Activated T-helper 1 cell treated with anti-CD3 and anti-CD28 coated beads, Interleukin-12 subunit alpha, Interleukin-12 subunit beta, Interleukin-2, Interleukin-4 antibody, amounts not matched to agents 30 ng/mL and 10 ng/mL and 1 ng/mL, durations not matched to agents 14 hours and 24 hours and 36 hours (primary cell): ENCODE measurements at places on chromosomes 16 and 17.
A peak's percentile ranks its signal among the peaks of the same experiment; 100 is the strongest.

DNA sequence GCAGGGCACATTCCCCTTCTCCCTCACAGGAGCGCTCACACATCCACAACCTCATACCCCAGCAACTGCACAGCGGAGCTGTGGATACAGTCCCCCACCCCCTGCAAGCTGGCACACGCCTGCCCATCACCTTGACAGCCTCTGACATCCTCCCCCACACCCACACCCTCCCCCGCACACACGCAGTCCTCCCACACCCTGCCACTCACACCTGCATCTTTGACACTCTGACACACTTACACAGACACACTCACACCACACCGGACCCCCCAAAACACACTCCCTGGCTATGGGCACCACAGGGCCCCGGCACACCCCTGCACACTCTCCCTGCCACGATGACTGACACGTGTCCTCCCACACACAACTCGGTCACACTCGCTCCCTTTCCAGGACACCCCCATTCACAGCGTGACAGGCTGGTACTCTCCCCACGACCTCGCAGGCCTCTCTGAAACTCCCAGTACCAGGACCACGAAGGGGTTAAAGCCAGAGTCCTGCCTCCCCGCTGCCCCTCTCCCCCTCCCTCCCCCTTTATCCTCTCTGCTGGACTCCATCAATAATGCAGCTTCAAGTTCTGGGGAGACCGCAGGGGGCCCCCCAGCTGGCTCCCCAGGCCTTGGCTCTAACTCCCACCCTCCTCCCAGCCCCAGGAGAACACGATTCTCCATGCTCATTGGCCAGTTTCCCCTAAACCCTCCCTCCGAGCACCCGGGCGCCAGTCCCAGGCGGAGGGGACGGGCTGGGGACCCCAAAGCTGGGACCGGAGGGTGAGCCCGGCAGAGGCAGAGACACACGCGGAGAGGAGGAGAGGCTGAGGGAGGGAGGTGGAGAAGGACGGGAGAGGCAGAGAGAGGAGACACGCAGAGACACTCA, at the start of gene PPP1R1B:
Gene PPP1R1B (plus strand): TSS at position 782 of the 876 bp plus-strand sequence. CDS start 441 bp downstream, outside the sequence.
- no peak for DNase-seq

GRCh38 chr16:83176802-83177201, 550.0 kb downstream of the CDH13 start:
- no peak for DNase-seq

DNA sequence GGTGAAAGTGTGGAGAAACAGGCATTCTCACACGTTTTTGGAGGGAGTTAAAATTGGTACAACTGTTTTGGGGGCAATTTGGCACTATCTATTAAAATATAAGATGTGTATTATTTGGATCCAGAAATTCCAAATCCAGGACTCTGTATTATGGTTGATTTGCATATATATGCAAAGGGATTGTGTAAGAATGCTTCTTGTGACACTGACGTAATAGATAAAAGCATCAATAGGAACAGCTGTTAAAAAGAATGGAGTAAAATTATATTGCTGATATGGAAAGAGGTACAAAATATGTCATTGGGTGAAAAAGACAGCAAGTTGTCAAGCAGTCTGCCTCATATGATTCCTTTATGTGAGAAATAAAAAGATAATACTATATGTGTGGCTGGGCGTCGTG, 17.3 kb downstream of the FA2H start:
- DNase-seq, result no peak

DNA sequence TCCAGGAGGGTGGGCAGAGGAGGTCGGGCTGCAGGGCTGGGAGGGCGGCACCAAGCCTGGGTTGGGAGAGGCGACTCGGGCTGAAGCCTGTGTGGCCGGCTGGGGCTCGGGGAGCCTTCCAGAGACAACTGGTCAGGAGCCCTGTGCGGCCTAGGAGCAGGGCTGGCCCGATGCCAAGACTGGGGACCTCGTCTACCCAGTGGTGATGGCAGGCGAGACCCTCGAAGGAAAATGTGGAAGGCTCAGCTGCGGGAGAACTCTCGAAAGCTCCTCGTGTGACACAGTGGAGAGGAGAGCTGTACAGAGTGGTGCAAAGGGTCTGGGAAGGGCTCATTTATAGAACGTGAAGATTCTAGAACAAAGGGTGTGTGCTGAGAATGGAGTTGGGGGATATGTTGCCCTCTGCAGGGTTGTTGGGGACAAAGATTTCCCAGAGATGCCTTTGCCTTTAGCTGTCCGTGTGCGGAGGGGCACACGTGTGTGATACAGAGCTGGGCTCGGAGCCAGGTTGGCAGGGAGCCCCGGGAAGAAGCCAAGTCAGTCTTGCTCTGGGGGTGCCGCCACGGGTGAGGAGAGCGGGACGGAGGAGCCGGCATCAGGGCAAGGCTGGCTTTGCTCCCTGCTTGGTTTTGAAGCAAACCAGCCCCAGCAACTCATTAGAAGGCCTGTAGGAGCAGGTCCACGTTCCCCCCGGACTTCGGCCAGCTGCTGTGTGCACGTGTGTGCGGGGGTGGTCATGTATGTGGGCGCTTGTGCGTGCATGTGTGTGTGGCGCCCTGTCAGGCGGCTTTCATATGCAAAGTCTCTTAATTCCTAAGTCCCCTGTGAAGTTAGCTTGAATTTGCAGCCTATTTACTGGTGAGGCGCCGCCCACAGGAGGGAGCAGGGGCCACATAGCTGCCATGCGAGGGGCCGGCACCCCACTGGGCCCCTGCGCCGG, 132.4 kb upstream of the CHMP6 start:
- no peak for DNase-seq

DNA sequence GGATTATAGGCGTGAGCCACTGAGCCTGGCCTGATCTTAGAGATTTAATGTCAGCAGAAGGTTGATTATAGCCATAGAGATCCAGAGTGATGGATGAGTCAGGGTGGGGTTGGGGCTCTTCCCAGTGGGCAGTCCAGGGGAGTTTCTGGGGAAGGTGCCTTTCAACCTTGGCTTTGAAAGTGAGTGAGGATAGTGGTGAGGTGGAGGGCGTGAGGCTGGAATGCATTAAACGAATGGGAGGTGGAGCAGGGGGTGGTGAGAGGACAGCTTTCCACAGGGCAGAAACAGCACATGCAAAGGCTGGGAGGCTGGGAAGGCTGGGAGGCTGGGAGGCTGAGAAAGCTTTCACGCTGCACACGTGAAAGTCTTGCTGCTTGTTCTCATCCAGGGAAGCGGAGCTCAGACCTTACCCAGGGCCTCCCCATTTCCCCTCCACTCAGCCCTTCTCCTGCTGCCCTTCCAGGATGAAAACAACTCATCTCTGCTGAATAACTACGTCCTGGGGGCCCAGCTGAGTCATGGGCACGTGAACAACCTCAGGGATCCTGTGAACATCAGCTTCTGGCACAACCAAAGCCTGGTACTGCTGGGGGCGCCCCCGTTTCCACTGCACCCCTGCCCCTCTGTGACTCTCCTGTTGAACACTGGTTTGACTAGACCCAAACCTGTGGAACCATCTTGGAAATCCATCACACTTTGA, 22.3 kb downstream of the ADGRG5 start:
- DNase-seq, result no peak

GRCh38 chr17:20046629-20047028, 37.5 kb downstream of the SPECC1 start:
- no peak for DNase-seq

GRCh38 chr17:74187761-74188160, 15.7 kb upstream of the RPL38 start:
- DNase-seq, result no peak

- DNase-seq, result no peak
These were observed 1.1 kb upstream of the HNF1B start for GRCh38 chr17:37745801-37746426.

DNA sequence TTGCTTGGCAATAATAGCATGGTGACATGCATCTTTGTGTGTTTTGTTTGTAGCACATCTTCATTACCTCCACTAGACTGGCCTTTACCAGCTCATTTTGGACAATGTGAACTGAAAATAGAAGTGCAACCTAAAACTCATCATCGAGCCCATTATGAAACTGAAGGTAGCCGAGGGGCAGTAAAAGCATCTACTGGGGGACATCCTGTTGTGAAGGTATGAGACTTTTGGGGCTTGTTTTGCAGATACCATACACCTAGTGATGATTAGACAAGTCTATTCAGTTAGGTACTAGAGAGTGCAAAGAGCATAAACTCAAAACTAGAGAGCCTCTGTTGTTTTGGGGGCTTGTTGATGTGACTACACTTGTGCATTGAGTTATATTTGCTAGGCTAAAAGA, 41.2 kb downstream of the NFATC3 start:
- DNase-seq, result no peak

- no peak for DNase-seq
These were observed 150.4 kb downstream of the SPECC1 start for GRCh38 chr17:20159406-20160069.

DNA sequence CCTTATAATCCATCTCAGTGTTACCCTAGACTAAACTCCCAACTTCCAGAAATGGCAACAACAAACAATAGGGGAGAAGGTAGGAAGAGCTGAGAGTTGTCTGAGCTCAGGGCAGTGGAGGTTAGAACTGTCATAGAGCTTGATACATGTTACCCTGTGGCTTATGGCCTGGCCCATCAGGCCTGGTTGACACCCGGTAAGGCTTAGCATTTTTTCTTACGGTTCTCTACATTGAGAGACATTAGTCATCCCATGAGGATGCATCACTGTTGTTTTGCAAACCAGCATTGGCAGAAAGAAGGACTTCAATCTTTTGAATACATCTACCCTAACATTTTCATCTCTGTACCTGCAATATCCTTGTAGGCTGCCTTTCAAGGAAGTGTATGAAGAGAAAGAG, 226.6 kb downstream of the PHKB start:
- no peak for DNase-seq

GRCh38 chr16:68388124-68388523, 60.2 kb downstream of the SMPD3 start:
- no peak for DNase-seq

DNA sequence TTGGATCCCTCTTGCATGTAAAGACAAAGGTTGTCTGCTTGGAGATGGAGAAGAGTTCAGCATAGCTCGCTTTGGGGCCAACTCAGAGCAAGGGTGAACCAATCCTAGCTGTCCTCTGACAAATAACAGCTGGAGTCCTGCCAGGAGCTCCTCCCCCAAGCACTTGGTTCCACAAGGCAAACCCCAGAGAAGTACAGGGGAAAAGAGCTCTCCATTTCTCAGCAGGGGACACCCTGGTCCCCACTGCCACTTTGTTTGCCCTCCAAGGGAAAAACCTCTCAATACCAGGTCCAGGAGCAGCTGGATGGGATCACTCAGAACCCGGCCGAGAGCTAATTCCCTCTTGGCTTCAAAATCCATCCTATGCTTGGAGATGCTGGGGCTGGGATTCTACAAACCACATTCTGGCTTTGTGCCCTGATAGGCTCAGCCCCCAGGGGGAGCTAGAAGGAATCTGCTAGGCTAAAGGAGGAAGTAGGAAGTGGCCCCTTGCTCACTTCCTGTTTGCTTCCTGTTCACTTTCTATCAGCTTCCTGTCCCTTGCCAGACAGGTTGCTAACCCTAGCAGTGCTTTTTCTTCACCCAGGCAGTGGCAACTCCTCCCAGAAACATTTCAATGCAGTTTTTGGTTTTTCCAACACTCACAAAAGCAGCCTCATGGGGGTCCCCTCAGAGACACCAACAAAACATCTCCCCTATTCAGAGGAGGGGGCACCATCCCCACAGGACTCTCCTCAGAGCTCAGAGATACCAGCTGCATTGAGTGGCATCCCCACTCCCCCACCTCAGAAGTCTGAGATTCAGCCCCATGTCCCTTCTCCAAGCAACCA, 30.7 kb downstream of the CDRT4 start:
- no peak for DNase-seq

DNA sequence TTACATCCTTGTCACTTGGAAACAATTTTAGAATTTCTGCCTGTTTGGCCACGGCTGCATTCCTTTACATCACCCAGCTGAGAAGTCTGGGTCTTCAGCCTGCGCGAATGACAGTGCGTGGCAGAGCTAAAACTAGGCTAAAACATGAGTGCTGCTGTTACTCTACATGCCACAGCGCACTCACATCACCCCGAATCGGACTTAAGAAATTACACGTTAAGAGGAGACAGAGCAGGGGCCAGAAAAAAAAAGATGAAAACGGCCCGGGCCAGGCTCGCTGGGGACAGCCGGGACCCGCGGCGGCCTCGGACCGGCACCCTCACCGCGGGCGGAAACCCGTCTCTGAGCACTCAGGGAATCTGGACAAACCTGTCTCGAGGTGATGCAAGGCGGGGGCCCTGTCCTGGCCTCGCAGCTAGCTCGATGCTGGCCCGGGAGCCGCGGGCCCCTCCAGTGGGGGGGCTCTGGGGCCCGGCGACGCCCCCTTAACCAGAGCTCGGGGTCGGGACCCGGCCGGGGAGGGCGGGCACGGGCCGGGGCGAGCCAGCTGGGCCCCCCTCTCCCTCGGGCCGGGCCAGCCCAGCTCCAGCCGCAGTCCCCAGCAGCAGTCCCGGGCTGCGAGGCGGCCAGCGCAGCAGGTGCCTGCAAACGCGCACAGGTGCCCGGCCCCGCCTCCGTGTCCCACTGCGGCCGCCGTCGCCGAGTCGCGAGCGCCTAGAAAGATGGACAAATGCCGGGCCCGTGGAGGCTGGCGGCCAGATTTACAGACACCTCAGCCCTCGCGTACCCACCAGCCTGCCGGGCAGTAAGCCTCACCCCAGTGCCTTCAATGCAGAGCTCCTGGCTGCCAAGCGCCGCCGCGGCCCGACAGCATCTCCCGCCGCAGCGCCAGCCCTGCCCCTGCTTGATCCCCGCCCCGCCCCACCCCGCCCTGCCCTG, at the start of gene AKTIP:
Gene AKTIP (minus strand): TSS at position 879 of the 939 bp plus-strand sequence. CDS start 2,950 bp downstream, outside the sequence.
- DNase-seq, result peak; percentile 20

DNA sequence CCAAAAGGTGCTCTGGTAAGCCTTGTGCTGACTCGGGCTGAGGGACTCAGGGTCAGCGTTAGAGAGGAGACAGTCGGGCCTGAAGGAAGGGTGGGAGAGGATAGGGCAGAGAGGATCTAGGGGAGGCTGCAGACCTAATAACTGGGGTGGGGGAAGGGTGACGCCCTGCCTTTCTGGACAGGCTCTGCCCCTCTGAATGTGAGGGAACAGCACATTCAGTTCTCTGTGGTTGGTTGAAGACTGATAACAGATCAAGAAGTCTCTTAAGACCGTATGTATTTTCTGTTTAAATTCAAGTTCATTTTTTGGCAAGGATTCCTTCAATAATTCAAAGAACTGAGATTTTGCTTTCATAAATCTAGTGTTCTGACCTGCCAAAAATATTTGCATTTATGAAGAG, 56.2 kb upstream of the TEKT3 start:
- DNase-seq, result no peak

DNA sequence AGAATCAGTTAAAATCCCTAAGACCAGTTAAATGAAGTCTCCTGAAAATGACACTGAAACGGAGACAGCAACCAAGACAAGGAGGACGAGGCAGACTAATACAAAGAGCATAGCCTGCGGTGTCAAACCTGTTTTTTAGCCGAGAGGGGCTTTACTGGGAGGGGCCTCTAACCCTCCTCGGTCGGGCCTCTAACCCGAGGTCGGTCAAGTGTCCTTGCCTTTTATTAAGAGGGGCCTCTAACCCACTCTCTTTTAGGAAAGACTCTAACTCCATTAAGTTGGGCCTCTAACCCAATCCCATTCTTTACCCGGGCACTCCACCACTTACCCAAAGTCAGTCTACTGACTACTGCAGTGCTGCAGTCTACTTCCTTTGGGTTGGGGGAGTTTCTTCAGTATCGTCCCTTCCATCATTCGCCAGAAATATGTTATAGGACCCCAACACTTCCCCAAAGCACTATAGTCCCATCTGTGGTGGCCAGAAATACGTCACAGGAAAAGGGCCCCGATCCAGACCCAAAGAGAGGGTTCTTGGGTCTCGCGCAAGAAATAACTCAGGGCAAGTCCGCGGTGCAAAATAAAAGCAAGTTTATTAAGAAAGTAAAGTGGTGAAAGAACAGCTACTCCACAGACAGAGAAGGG, 39.2 kb upstream of the ARL4D start:
- DNase-seq, result no peak
